ENCODE measurements at places on chromosomes 5 and 9.

DNA sequence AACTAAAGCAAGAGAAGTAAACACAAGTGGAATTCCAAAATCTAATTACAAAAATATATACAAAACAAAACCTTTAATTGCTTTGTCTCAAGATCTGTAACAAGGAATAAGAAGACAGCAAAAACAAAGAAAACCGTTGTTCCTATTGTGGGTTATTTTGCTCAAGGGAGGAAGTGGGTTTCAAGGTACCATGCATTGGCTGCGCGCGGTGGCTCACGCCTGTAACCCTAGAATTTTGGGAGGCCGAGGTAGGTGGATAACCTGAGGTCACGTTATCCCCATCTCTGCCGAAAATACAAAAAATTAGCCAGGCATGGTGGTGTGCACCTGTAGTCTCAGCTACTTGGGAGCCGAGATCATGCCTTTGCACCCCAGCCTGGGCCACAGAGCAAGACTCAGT is 12.1 kb upstream of the IQGAP2 start:
- DNase-seq, result no peak

GRCh38 chr9:95133325-95133705 is 184.2 kb downstream of the FANCC start:
- no peak for DNase-seq

DNA sequence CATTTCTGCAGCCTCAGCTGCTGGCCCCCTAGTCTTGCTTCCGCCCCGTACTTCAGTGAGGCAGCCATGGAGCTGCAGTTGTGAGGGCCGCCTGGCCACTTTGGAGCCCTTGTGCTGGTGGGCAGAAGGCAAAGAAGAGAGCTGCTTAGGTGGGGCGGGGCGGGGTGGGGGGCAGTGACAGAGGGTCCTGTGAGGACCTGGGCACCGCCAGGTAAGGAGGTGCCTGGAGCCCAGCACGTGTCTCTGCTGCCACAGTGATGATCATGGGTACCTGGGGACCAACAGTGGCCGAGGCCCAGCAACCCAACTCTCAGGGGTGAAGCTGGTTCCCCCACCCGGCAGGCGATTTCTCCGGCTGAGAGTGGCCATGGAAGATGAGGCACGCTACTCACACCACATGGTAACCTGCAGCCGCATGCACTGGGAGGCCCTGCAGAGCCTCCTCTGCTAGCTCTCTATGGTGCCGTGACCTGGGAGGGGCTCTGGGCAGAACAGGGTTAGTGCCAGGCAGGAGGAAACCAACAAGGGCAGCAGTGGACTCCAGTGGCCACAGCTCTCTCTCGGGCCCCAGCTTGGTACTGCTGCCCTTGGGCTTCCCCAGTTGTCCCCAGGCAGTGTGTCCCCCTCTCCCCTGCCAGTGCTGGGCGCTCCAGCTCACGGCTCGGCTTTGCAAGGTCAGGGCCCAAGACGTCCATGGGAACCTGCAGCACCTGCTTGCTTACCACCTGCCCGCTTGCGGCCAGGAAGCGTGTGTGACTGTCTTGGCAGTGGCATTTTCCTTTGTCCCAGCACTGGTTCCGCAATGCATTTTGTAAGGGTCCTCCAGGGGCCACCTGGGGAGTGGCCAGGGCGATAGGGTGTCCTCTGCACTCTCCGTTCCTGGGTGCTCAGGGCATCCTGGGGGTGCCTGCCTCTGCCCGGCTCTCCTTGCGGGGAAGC is 24.0 kb downstream of the NDUFS6 start:
- no peak for DNase-seq

DNA sequence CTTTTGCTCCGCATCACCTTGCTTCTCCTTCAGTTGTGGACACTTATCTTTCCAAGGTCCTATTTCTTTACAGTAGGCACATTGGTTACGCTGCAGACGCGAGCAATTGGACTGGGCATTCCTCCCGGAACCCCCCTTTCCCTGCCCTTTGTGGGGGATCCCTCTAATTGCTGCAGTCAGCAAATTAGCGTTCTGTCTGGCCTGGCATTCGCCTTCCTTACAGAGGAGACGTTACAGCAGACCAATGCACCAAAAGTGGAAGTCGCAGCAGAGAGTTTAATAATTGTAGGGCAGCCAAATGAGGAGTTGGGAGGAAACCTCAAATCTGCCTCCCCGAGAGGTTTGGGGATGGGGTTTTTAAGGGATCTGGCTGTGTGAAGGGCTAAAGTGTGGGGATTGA is 5.3 kb upstream of the ZNF354C start:
- DNase-seq, result no peak

- no peak for DNase-seq
Observed at GRCh38 chr5:57466544-57466943, 16.1 kb downstream of the ACTBL2 start.

GRCh38 chr9:69976152-69976551 is 67.5 kb upstream of the MAMDC2 start:
- DNase-seq, result no peak

DNA sequence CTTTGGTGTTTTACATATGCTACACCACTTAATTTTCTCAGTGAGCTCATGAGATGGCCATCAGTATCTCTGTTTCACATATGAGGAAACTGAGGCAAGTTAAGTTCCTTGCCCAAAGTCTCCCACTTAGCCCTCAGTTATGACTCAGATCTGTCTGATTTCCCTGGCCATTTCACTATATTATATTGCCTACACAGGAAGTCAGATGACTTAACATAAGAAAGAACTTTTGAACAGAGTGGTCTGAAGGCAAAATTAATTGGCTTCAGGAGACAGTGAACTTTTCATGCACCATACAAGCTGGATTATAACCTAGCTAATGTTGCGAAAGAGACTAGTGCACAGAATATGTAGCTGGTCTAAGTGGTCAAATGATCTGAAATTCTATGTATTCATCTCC is 221.6 kb downstream of the NFIB start:
- DNase-seq, result no peak

DNA sequence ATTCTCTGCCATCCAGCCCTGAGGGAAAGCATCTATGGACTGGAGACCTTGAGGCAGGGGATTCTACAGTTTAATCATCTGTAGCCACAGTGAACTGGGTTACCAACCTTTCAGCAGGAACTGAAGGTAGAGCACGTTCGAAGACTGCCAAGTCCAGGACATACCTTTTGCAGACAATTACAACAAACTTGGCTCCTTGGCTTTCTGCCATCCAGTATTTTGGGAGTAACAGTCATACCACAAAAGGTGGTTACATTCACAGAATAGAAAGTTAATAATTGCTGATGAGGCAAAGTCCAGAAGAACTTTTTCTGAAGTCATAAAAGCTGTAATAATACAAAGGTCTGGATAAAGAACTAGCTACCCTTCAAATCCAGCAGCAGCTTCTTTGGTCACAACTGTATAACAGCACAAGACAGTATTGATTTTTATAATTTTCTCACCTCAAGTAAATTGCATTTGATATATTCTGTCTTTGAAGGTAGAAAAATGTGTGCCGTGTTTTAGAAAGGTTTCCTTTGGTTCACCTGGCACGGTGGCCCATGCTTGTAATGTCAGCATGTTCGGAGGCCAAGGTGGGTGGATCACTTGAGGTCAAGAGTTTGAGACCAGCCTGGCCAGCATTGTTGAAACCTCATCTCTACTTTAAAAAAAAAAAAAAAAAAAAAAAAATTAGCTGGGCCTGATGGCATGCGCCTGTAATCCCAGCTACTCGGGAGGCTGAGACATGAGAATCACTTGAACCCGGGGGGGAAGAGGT is 236.6 kb downstream of the NR3C1 start:
- DNase-seq, result no peak

DNA sequence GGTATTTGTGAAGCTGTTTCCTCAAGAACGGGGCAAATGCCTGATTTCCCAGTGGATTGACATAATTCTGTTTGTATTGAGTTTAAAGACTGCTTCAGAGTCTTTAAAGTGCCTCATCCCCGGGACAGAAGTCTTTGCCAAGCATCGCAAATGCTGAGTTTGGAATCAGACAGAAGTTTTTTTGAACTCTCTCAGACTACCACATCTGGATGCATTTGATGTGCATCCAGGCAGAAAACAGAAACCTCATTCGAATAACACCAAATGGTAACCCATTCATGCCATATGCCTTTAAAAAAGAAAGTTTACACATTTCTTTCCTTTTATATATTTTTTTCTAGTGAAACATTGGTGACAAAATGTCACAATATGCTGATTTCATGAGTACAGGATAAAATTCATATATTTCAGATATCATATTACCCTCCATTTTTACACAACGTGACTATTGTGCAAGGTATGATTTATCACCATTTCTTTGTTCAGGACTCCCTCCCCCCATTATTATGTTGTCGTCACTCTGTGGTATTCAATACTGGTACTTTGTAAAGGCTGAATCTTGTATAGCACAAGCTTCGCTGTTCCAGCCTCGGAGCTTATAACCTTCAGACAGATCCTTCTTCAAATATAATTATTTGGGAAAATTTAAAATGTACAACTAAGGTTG is 91.1 kb downstream of the ZNF608 start:
- DNase-seq, result no peak

- DNase-seq, result no peak
Observed at GRCh38 chr9:2356041-2356790, 265.4 kb upstream of the VLDLR start.

GRCh38 chr5:949815-950560 is 57.3 kb downstream of the TRIP13 start:
- no peak for DNase-seq

DNA sequence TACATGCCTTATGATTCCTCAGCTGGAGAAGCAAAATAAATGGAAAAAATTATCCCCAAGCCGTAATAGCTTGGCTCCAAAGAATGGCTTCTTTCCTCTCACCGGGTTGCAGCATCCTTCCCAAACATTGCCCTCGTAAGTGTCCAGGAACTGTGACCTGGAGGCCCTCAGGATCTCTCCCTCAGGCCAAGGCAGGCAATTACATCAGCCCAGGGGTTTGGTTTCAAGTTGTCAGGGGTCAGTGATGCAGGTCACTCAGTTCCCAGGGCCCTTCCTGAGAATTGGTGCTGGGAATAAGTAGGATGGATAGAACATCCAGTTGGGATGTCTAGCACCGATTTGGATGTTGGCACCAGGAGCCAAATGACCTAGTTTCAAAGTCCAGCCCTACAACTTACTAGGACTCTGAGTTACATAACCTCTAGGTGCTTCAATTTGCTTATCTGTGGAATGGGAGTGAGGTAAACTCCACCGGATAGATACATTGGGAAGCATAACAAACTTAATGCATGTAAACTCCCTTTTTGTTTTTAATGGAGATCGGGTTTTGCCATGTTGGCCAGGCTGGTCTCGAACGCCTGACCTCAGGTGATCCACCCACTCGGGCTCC is 133.5 kb upstream of the DAP start:
- DNase-seq, result no peak

DNA sequence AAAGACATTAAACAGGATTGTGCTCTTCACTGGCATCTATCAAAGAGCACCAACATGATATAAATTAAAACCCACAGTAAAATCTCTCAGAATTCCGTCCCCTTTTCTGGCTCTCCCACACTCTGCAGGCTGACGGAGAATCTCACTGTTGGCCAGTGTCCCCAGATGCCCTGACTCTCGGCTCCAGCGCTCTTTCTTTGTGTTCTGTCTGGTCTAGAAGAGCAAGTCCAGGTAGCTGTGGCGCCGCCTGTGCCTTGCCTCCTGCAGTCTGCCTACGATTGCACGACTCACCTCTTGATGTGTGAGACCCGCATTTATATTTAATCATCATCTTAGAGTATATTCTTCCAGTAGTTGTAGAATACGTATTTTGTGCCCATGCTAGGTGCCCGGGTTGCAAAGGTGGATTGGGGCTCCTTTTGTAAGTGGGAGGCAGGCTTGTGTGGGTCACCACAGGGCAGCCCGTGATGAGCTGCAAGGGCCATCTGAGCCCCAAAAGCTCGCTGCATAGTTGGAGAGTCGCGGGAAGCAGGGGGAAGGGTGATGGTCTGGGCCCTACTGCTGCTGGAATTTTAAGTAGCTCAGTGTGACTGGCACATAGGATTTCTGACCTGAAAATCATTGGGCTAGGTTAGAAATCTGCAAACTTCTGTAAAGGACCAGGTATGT is 55.6 kb downstream of the EHMT1 start:
- DNase-seq, result no peak

DNA sequence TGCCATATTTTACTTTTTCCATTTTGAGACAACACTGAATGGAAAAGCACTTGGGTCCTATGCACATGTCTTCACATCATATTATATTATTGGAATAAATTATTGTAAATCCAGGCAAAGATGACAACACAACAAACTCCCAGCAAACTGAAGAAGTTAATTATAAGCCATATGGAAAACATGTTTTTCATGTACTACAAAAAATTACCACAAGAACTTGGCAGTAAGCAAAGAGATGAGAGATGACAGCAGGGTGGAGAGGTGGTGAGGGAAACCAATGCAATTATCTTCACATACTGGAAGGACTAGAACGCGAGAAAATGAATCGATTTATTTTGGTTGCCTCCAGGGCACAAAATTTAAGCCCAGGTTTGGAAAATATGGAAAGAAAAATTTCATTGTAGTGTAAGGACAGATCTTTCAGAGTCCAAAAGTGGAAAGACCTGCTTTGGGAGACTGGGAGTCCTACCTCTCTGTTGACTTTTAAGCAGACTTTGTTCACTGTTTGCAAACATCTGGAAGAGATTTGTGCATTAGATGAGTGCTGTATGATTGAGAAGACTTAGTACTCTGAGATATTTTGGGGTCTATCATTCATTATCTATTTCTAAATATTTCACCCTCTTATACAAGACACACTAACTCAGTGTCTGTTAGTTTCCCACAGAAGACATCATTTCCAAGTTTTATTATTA is 138.0 kb downstream of the TMEM232 start:
- DNase-seq, result no peak

GRCh38 chr5:58545912-58546311 is 37.0 kb upstream of the RAB3C start:
- DNase-seq, result no peak

DNA sequence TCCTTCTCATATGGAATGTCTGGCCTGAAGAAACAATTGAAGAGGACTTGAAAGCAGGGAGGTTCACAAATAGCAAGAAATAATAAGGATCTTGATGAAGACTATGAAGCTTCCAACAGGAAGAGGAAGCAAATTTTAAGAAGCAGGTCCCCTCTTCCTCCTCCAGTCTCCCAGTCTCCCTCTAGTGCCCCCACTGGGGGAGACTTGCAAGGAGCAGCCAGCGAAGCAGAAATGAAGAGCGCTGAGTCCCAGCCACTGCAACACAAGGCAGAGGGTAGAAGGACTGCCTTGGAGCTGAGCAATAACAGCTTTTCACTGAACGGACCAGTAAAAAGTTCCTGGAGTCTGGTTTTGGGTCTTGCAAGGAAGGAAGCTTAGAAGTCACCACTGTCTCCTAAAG is 32.6 kb upstream of the ACO1 start:
- no peak for DNase-seq

GRCh38 chr5:145968970-145969713 is 32.8 kb downstream of the SH3RF2 start:
- no peak for DNase-seq

GRCh38 chr9:22037954-22038690 is 29.0 kb upstream of the CDKN2B start:
- no peak for DNase-seq

- no peak for DNase-seq
Observed at GRCh38 chr5:95107138-95107537, 177.8 kb downstream of the MCTP1 start.

DNA sequence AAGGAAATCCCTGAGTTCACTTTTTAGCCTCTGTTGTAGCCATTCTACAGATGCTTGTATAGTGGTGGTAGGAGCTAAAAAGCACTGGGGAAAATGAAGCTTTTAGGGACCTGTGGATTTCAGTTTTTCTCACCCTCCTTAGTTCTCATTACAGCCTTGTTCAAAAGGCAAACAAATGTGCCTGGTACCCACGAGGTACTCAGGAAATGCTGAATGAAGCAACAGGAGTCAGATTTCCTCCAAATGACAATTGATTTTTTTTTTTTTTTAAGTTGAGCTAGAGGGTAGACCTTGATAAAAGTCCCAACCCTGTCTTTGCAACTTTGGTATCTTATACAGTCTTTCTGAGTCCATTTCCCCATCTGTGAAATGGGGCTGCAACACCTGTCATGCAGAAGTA is 21.3 kb upstream of the TMOD1 start:
- no peak for DNase-seq

Measured in stimulated activated CD8-positive, alpha-beta memory T cell treated with anti-CD3 and anti-CD28 coated beads, Interleukin-4, amount 100 ng/mL, for 1 hour (primary cell).